ENCODE measurements at places on chromosomes 13 and 19. TPM values are rescaled to one million over a fixed set of nuclear protein-coding genes. Genes with fewer than 3 reads are reported as not detected.

The YJEFN3 gene
- polyA plus RNA-seq = 4.9 TPM

- DNase-seq = no peak
These were observed 39.1 kb downstream of the EFNB2 start for GRCh38 chr13:106496072-106496997.

GRCh38 chr19:12648088-12648487, 18.5 kb downstream of the MAN2B1 start:
- DNase-seq = no peak

GRCh38 chr19:32828139-32828538, 41.4 kb downstream of the SLC7A9 start:
- no peak for DNase-seq

The PSG5 gene
- polyA plus RNA-seq = not detected

GRCh38 chr13:27008733-27009132, 162.9 kb downstream of the USP12 start:
- DNase-seq = no peak

GRCh38 chr13:111115965-111116521, 933 bp downstream of the ARHGEF7 start:
- no peak for DNase-seq

The RCBTB2 gene
- polyA plus RNA-seq = 60.8 TPM

DNA sequence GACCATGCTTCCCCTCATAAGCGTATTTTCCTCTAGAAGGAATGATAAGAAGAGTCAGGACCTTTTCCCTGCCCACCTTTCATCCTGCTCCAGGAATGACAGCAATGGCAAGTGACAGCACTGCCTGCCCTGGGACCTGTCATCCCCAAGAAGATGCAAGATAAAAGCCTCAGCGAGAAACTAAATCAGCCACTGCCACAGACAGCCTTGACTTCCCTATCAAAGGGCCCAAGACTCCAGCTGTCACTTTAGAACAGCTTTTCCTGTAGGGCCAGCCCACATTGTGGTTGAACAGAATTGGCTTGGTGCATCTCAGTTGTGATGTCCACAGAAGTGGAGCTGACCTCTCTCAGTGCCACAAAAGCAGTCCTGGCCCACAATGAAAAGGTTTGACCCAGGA, 1.1 kb downstream of the RAB8A start:
- no peak for DNase-seq

The ADAT3 gene
- polyA plus RNA-seq = 5.2 TPM

- no peak for DNase-seq
These were observed 567 bp downstream of the ALKBH6 start for GRCh38 chr19:36013280-36014011.

DNA sequence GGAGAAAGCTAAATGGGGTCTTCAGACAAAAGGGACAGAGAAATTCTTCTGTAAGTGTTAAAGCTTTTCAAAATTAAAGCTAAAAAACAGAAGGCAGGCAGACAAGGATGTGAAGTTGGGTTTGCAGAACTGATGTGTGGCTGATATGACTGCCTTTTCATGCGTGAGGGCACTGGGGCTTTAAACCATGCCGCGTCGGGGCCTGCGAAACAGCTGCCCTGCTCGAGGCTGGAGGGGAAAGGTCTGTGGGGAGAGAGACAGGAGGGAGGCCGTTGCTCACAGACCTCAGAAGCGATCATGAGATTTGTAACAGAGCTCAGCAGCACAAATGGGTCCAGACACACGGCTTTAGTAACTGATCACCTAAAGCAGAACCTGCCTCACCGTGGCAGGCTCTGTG, 23.5 kb downstream of the CAPS start:
- no peak for DNase-seq

DNA sequence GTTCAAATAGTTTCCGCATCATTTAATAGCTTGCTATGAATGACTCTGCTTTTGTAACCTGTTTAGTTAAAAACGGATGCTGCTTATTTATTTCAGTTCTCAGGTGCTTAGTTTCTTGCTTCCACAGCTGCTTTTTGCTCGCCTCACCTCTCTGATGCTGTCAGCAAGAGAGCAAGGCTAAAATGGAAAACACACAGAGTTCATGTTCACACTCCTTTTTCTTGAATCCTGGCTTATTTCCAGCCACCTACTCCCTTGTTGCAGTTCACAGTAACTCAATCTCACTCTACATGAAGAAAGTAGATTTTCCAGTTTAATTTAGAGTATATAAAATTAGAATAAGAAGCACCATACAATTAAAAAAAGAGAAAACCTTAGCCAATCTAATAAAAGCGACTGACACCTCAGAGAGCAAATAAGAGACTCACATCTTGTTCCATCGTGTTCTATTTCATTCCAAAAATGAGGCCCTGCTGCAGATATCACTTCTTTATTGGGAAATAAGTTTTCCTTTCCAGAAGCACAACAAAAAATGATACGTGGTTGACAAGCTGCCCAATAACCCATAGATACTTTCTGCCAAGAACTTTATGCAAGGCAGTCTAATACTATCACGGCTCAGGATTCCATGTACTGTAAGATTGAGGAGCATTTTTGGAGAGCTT, 326.1 kb upstream of the SLITRK1 start:
- DNase-seq = no peak

DNA sequence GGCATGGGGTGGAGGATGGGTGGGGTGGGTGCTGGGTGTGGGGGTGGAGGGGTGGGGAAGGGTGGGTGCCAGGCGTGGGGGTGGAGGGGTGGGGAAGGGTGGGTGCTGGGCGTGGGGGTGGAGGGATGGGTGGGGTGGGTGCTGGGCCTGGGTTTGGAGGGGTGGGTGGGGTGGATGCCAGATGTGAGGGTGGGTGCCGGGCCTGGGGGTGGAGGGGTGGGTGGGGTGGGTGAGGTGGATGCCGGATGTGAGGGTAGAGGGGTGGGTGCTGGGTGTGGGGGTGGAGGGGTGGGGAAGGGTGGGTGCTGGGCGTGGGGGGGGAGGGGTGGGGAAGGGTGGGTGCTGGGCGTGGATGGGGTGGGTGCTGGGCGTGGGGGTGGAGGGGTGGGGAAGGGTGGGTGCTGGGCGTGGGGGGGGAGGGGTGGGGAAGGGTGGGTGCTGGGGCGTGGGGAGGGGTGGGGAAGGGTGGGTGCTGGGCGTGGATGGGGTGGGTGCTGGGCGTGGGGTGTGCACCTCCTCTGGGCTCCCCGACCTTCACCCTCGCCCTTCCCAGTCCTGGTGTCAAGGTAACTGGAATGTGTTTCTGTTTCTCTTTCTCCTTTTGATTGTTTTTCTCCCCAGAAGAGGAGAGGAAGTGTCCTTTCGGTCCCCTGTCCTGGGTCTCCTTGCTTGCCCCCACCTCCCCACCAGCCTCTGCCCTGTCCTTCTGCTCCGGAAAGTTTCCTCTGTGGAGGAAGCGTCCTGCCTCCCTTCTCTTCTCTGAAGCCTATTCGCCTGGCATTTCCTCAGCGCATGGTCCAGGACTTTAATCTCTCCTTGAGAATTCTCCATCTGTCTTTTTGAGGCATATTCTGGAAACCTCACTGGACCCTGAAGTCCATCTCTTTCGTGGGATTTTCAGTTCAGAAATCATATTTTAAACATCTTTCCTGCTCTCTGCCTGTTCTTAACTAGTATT, 22.9 kb upstream of the CFAP97D2 start:
- DNase-seq = no peak

GRCh38 chr19:873084-873483, 13.6 kb downstream of the CFD start:
- no peak for DNase-seq

DNA sequence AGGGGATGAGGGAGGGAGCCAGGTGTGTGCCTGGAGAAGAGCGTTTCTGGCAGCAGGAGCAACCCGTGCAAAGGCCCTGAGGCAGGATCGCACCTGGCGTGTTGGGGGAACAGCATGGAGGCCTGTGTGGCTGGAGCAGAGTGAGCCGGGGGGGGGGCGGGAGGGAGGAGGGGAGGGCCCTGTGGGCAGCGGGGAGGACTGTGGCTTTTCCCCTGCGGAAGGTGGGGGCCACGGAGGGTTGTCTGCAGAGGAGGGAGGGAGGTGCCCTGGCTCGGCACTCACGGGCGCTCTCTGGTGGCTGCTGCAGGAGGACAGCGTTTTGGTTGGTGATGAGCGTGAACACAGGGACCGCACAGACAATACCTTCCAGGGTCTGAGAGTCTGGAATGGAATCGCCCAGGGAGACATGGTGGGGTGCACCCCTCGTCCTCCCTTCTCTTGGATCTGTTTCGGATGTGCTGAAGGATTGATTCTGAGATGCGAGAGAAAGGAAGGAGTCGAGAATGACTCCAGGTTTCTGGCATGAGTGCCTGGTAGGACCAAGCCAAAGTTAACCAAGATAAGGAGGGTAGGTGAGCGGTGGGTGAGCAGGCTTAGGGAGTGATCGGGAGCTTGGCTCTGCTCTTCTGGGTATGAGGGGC, 6.5 kb downstream of the RAB11B start:
- no peak for DNase-seq

The SKA3 gene
- polyA plus RNA-seq = 12.0 TPM

Data from left renal pelvis (tissue), 4 donors.